ENCODE measurements at places on chromosomes 3 and 15. TPM values are rescaled to one million over a fixed set of nuclear protein-coding genes. Genes with fewer than 3 reads are reported as not detected.

Gene COL6A5
- 0.14 TPM for total RNA-seq

Gene SLC12A1
- 0.05 TPM for total RNA-seq

Gene ZNF502
- total RNA-seq, result not detected

Gene GLDN
- total RNA-seq, result 0.52 TPM

Gene IREB2
- 83.8 TPM for total RNA-seq

- no peaks in the 10 kb centered on the region for H3K36me3 ChIP-seq
- H3K4me1 ChIP-seq, result peaks cover 8% of the 10 kb centered on the region
- no peak overlapping the region for H3K4me3 ChIP-seq
- H3K27ac ChIP-seq, result no peak overlapping the region
Measured at GRCh38 chr3:74390121-74390877, 224.2 kb downstream of the CNTN3 start.

- H3K4me1 ChIP-seq, result peaks cover 32% of the 10 kb centered on the region
- no peak overlapping the region for H3K27ac ChIP-seq
- peaks cover 3% of the 10 kb centered on the region for H3K27me3 ChIP-seq
- DNase-seq, result no peak
- peak overlapping the region; percentile 12 for H3K4me3 ChIP-seq
- H3K36me3 ChIP-seq, result no peaks in the 10 kb centered on the region
Measured at GRCh38 chr15:95624616-95625361, 705.7 kb upstream of the NR2F2 start.

DNA sequence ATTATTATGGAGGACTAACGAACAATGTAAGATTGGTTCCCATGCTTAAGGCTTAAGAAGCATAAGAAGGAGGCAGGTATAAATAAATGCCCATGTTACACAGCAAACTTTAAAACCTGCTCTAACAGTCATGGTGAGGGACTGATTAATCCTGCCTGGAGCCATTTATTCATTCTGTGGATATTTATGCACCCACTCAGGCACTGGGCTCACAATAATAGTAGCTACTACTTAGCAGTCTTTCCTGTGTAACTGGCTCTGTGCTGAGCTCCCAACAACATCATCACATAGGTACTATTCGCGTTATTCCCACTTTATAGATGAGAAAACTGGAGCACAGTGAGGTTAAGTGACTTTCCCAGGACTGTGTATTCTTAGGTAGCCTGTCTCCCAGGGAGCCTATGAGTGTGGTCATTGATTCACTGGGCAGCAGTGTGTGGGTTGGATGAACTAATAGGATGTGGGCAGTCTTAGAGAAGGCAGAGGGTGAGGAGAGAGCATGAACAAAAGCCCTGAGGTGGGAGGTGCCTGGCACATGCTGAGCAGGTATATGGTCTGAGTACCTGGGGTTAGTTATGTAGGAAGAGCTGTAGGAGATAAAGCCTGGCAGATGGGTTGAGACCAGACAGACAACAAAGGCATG lies 44.1 kb upstream of the UMPS start:
- no peak overlapping the region for H3K27ac ChIP-seq
- peak; percentile 10 for DNase-seq
- H3K36me3 ChIP-seq, result no peaks in the 10 kb centered on the region
- H3K27me3 ChIP-seq, result no peaks in the 10 kb centered on the region
- H3K4me1 ChIP-seq, result peaks cover 19% of the 10 kb centered on the region

DNA sequence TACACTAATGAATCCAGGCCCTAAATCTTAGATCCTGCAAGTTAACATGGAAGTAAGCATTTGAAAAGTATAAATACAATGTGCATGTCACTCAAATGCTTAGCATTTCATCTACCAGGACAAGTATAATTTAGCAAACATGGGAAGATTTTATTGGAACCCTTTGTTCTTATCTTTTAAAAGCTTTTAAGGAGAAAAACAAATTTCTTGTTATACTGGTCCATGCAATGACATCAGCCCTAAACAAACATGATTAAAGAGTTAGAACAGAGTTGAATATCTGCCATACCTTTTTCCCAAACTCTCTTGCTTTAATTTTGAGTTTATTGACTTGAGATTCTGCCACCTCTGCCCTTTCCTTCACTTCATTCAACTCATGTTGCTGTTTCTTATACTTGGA lies 87.0 kb downstream of the HHLA2 start:
- H3K27me3 ChIP-seq, result no peaks in the 10 kb centered on the region
- H3K4me1 ChIP-seq, result peaks cover 26% of the 10 kb centered on the region
- H3K36me3 ChIP-seq, result no peaks in the 10 kb centered on the region
- H3K27ac ChIP-seq, result no peak overlapping the region
- no peak for DNase-seq

DNA sequence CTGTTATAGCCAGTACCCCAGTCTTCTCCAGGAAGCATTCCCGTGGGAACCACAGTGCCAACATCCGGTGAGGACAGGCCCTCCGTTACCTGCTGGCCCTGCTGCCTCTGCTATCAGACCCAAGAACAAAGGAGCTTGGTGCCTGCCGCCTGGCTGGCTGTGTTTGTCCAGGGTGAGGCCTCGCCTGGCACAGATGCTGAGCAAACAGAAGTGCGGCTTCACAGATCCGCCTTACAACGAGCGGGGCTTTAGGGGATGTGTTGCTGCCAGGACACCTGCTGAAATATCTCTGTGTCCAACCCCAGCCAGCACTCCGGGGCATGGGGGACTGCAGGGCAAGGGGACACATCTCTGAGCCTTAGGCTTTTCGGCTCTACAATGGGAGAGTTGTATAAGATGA lies 2.2 kb upstream of the EPHB3 start:
- peaks cover 31% of the 10 kb centered on the region for H3K4me1 ChIP-seq
- H3K4me3 ChIP-seq, result no peak overlapping the region
- H3K27ac ChIP-seq, result no peak overlapping the region
- H3K36me3 ChIP-seq, result no peaks in the 10 kb centered on the region

- H3K27me3 ChIP-seq, result no peaks in the 10 kb centered on the region
- peaks cover 4% of the 10 kb centered on the region for H3K4me1 ChIP-seq
- H3K36me3 ChIP-seq, result no peaks in the 10 kb centered on the region
- no peak overlapping the region for H3K27ac ChIP-seq
- no peak for DNase-seq
Measured at GRCh38 chr3:41024031-41024836, 175.1 kb upstream of the CTNNB1 start.
